ENCODE measurements at places on chromosomes 2 and 18. TPM values are rescaled to one million over a fixed set of nuclear protein-coding genes. Genes with fewer than 3 reads are reported as not detected.

FER1L5 gene
- 0.91 TPM for total RNA-seq

GLI2 gene
- total RNA-seq = 3.4 TPM

EIF5B gene
- total RNA-seq = 65.9 TPM

TBR1 gene
- total RNA-seq = 0.17 TPM

LIMS4 gene
- 1.1 TPM for total RNA-seq

CYS1 gene
- 3.7 TPM for total RNA-seq

BCL11A gene
- total RNA-seq = 0.71 TPM

CYP27A1 gene
- total RNA-seq = 1.6 TPM
